ENCODE measurements at places on chromosomes 5 and 9.
A peak's percentile ranks its signal among the peaks of the same experiment; 100 is the strongest.

GRCh38 chr5:38433160-38433861 is 123.1 kb downstream of the LIFR start:
- DNase-seq = no peak

GRCh38 chr9:127870887-127871286 is 6.6 kb downstream of the AK1 start:
- DNase-seq = no peak

DNA sequence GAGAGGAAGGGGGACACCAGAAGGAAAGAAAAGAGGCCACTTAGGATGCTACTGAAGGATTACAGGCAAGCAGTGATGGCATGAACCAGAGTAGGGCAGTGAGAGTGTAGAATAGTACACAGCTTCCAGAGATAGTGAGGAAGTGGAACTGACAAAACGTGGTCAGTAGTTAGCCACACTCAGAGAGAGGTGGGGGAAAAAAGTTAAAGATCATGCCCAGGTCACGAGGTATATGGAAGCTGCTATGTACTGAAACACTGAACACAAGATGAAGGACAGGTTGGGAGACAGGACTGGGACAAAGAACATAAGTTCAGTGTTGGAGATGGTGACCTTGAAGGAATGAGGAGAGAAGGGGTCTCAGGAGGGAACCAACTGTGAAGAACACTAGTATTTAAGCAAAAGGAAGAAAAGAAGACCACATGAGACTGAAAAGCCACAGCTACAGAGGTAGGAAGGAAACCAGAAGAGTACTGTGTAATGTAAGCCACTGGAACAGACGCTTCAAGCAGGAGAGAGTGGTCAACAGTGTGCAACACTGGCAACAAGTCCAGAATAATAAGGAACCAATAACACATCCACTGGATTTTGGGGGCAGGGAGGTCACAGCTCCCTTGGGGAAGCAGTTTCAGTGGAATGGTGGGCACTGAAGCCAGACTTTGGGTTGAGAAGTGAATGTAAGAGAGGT is 45.5 kb downstream of the ELL2 start:
- DNase-seq = no peak

GRCh38 chr5:34734326-34734725 is 78.2 kb downstream of the RAI14 start:
- DNase-seq = no peak

DNA sequence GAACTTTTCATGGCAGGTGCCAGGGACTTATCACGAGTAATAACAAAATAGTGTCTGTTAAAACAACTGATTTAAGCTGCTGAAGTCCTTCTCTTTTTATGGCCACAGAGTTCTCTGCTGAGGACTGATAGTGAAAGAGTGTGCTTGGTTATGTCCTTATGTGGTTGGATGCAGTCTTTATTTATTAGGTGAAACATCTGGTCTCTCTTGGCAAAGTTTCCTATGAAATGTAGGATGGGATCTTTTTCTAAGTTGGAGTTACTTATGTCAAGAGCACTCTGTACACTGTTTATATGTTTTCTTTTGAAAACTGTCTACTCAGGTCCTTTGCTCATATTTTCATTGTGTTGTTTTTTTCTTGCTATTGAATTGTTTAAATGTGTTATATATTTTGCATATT is 1816.1 kb upstream of the C9orf72 start:
- DNase-seq = no peak

GRCh38 chr5:180494510-180495181 is 467 bp downstream of the CNOT6 start:
- peak; percentile 30 for DNase-seq

GRCh38 chr5:78594021-78594420 is 54.6 kb downstream of the LHFPL2 start:
- no peak for DNase-seq

GRCh38 chr9:134214766-134215419 is 50.5 kb upstream of the RNU6ATAC start:
- no peak for DNase-seq
